Psoas muscle (tissue), 8 donors: ENCODE measurements at places on chromosomes 7 and 10. TPM values are rescaled to one million over a fixed set of nuclear protein-coding genes. Genes with fewer than 3 reads are reported as not detected.

DNA sequence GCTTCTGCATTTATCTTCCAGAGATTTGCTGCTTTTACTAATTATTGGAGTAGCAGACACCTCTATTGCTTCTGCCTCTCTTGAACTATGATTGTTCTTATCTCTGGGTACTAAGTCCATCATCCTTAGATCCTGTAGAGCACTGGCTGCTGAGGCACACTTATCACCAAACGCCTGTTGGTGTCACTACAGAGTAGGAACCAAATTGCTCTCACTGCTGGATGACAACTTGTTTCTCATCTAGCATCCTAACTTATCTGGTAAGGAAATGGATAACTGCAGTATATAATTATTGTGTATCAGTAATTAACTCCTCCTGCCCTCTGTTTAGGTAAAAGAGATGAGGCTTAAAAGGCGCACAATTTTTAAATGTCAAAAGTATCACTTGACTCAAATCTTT, 1059.4 kb downstream of the NRG3 start:
- H3K4me1 ChIP-seq: no peaks in the 10 kb centered on the region
- no peaks in the 10 kb centered on the region for H3K27me3 ChIP-seq
- no peak for DNase-seq

GRCh38 chr7:111071556-111071955, 19.4 kb upstream of the LRRN3 start:
- no peaks in the 10 kb centered on the region for H3K27me3 ChIP-seq
- H3K4me1 ChIP-seq: peaks cover 9% of the 10 kb centered on the region
- no peak for DNase-seq
- no peaks in the 10 kb centered on the region for H3K36me3 ChIP-seq
- no peak overlapping the region for H3K4me3 ChIP-seq

DNA sequence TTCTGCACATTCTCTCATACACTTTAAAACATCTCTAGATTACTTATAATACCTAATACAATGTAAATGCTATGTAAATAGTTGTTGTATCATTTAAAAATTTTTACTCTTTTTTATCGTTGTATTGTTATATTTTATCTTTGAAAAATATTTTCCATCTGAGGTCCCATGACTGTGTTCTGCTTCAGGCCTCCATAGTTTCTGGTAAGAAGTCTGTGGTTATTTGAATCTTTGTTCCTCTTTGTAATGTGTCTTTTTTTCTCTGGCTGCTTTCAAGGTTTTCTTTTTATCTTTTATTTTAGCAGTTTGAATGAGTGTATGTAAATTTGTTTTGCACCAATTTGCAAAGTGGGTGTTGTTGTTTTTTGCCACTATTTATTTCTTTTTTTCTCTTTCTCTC, 263.1 kb downstream of the RPS24 start:
- no peaks in the 10 kb centered on the region for H3K36me3 ChIP-seq
- no peak overlapping the region for H3K27ac ChIP-seq
- no peaks in the 10 kb centered on the region for H3K27me3 ChIP-seq

GRCh38 chr7:108246227-108246837, 116.2 kb upstream of the LAMB4 start:
- no peak overlapping the region for H3K4me3 ChIP-seq
- DNase-seq: no peak
- H3K27me3 ChIP-seq: no peaks in the 10 kb centered on the region

- H3K4me3 ChIP-seq: no peak overlapping the region
- no peaks in the 10 kb centered on the region for H3K27me3 ChIP-seq
- H3K27ac ChIP-seq: no peak overlapping the region
- H3K36me3 ChIP-seq: no peaks in the 10 kb centered on the region
- no peak for DNase-seq
- no peaks in the 10 kb centered on the region for H3K4me1 ChIP-seq
Observed at GRCh38 chr7:56250135-56250534, 133.9 kb upstream of the NUPR2 start.

DNA sequence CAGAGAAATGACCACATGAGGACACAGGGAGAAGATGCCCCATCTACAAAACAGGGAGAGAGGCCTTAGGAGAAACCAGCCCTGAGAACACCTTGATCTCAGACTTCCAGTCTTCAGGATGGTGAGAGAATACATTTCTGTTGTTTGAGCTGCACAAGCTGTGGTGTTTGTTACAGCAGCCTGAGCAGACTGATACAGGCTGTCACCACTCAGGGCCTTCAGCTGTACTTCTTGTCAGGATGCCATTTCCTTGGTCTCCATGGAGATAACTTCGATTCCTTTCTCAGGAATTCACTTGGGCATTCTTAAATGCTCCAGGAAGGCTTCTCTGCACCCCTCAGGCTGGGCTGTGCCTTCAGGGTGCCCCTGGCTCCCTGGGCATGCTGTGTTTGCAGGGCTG, 85.7 kb upstream of the IGFBP3 start:
- H3K36me3 ChIP-seq: no peaks in the 10 kb centered on the region
- no peak for DNase-seq
- peaks cover 4% of the 10 kb centered on the region for H3K27me3 ChIP-seq
- H3K27ac ChIP-seq: no peak overlapping the region
- no peak overlapping the region for H3K4me3 ChIP-seq

DNA sequence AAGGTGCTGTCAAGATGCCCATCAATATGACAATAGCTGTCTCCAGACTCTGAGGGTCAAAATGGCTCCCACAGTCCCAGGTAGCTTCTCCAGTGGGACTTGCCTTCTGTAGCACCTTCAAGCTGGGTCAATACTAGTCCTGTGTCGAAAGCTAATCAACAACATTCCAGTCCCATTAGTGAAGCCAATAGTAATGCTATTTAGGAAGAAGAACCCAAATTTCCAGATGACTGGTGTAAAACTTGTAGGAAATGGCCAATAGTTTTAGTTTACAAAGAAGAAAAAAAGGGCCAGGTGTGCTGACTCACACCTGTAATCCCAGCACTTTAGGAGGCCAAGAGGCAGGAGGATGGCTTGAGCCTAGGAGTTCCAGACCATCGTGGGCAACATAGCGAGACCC, 2.0 kb upstream of the SPOCK2 start:
- H3K4me3 ChIP-seq: no peak overlapping the region
- H3K4me1 ChIP-seq: peaks cover 17% of the 10 kb centered on the region
- H3K27me3 ChIP-seq: peaks cover 11% of the 10 kb centered on the region
- no peak for DNase-seq
- no peak overlapping the region for H3K27ac ChIP-seq

- H3K4me3 ChIP-seq: no peak overlapping the region
- DNase-seq: no peak
Observed at GRCh38 chr7:134968110-134968509, 18.2 kb upstream of the AGBL3 start.

GRCh38 chr10:71648254-71648932, 71.2 kb downstream of the C10orf105 start:
- no peaks in the 10 kb centered on the region for H3K27me3 ChIP-seq
- H3K27ac ChIP-seq: no peak overlapping the region
- no peak for DNase-seq
- H3K36me3 ChIP-seq: no peaks in the 10 kb centered on the region
- H3K4me1 ChIP-seq: no peaks in the 10 kb centered on the region

ZWINT gene
- 0.82 TPM for total RNA-seq
